NB4 (cell line): ENCODE measurements at places on chromosomes 1 and 21.

GRCh38 chr1:61227857-61228550 lies 145.6 kb downstream of the NFIA start:
- DNase-seq, result no peak

- DNase-seq, result no peak
Measured at GRCh38 chr1:204684206-204684570, 1.4 kb downstream of the LRRN2 start.

GRCh38 chr1:180863158-180863775 lies 49.4 kb upstream of the KIAA1614 start:
- peak; percentile 45 for DNase-seq

DNA sequence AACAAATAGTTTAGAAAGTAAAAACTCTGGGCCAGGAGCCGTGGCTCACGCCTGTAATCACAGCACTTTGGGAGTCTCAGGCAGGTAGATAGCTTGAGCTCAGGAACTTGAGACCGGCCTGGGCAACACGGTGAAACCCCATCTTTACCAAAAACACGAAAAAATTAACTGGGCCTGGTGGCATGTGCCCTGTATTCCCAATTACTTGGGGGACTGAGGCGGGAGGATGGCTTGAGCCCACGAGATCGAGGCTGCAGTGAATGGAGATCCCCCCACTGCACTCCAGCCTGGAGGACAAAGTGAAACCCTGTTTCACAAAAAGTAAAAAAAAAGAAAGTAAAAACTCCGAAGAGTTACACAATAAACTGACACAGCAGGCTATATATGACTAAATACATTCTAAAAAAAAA lies 10.6 kb downstream of the CEP170 start:
- peak; percentile 34 for DNase-seq
